ENCODE measurements at places on chromosomes 1 and 21. TPM values are rescaled to one million over a fixed set of nuclear protein-coding genes. Genes with fewer than 3 reads are reported as not detected.

OR2W3 gene
- total RNA-seq, result not detected

CYP4Z1 gene
- 0.07 TPM for total RNA-seq

UTP11 gene
- total RNA-seq, result 26.7 TPM

RGS4 gene
- total RNA-seq, result 0.07 TPM

ROR1 gene
- 0.68 TPM for total RNA-seq

RNU1-3 gene
- total RNA-seq, result under 0.01 TPM
